ENCODE measurements at places on chromosomes 3 and 15.

DNA sequence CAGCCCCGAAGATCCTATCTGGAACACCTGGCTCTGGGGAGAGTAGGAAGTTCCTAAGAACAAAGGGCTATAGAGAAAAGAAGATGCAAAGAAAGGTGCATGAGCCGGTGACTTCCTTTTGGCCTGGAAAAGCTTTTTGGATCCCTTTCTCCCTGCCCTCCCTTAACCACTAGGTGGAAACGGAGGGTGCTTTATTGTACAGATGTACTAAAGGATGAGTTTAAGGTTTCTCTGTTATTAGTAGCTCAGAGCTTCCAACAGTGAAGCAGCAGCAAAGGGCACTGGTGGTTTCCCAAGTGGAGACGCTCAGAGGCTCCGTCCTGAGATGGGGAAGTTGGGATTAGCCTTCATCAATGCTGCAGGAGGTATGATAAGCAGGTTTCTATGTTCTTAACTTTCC is 5.9 kb upstream of the ADGRG7 start:
- peak; percentile 62 for DNase-seq

GRCh38 chr3:61948699-61949305 is 387.4 kb downstream of the PTPRG start:
- no peak for DNase-seq

DNA sequence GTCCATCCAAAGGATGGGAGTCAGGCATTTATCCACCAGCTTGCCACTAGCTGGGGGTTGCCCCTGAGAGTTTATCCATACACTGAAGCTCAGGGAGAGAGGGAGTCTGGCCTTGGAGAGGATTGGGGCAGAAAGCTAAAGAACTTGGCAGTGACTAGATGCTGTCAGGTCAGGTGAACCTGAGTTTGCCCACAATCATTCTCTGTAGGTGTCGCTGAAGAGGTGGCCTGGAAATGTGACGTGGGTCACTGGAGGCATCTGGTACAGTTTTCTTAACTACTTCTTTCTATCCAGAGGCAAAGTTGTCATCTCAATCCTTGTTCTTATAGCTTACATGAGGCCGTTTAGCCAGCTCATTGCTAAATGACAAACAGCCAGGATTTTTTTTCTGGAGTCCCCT is 298.0 kb upstream of the CTNNB1 start:
- DNase-seq: no peak

- DNase-seq: no peak
These were observed 123.2 kb downstream of the MFSD1 start for GRCh38 chr3:158925021-158925420.

- DNase-seq: peak; percentile 93
These were observed 49.3 kb downstream of the CMTM6 start for GRCh38 chr3:32453346-32453745.

DNA sequence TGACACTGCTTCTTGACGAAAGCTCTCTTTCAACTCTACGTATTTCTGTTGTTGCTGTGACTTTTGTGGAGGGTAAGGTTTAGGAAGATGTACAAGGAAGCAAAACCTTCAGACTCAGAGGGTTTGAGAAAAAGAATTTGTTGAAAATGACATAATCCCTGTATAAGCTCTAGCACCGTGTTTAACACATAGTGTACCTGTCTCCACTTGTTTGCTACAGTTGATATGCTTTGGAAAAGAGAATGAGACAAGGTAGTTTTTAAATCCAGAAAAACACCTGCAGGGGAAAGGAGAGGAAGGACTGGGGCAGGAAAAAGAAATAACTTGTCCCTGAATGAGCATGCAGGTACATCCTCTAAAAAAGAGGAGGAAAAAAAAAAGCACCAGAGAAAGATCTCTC is 29.6 kb upstream of the CP start:
- DNase-seq: no peak

GRCh38 chr3:25817107-25817506 is 27.2 kb downstream of the OXSM start:
- no peak for DNase-seq

DNA sequence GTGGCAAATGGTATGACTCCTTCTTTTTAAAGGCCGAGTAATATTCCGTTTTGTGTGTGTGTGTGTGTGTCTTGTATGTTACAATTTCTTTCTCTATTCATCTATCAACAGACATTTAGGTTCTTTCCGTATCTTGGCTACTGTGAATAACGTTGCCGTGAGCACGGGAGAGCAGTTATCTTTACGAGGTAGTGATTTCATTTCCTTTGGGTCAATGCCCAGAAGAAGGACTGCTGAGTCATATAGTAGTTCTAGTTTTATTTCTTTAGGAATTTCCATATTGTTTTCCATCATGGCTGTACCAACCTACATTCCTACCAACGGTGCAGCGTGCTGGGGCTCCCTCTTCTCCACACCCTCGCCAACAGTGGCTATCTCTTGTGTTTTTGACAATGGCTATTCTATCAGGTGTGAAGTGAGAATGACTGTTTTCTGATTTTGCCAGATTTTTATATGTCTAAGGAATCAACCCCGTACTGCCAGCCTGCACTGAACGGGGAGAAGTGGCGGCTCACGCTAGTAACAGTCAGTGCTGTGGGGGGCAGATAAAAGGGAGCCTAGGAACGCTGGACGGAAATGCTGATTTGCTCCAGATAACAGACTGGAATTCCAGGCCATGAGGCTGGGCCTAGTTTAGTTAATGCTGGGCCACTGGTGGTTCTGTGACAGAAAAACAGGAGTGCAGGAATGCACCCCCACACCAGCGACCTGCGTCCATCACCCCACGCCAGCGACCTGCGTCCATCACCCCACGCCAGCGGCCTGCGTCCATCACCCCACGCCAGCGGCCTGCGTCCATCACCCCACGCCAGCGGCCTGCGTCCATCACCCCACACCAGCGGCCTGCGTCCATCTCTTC is 168.1 kb downstream of the XXYLT1 start:
- peak; percentile 96 for DNase-seq

DNA sequence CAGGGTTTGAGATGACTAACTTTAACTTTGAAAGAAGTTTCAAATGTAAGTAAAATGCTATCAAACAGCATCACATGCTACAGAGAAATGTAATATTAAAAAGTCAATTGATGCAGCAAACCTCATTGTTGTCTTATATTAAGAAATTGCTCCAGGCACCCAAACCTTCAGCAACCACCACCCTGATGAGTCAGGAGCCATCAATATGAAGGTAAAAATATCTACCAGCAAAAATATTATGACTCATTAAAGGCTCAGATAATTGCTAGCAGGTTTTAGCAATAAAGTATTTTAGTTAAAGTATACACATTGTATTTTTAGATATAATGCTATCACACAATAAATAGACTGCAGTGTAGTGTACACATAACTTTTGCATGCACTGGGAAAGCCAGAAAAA is 746.3 kb downstream of the ZPLD1 start:
- DNase-seq: no peak

GRCh38 chr3:11592445-11593298 is 51.0 kb downstream of the VGLL4 start:
- peak; percentile 76 for DNase-seq

- no peak for DNase-seq
These were observed 60.8 kb downstream of the ITGA11 start for GRCh38 chr15:68371160-68371559.

DNA sequence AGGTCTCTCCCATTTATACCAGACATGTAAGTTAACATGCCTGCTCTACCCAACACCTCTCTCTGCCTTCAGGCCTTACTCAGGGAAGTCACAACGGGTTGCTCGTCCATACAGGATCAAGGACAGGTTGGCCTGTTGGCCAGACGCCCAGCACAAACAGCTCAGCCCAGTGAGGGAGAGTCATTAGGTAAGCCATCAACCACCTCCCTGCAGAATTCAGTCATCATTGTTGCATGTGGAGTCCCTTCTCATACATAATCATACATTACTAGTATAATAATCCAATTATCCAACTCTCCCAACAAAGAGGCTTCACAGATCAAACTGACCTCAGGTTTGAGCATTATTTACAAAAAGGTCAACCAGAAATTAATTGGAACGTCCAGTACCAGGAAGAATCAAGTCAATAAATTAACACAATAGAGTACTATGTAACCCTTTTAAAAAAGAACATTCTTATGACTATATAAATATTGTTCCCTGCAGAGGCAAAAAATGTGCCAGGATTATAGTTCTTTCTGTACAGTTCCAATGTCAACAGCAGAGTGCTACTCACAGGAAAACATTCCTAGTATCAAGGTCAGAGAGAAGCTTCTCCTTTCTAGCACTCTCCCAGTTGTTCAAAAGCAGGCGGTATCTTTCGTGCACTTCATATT is 33.2 kb downstream of the HOMER2 start:
- no peak for DNase-seq

DNA sequence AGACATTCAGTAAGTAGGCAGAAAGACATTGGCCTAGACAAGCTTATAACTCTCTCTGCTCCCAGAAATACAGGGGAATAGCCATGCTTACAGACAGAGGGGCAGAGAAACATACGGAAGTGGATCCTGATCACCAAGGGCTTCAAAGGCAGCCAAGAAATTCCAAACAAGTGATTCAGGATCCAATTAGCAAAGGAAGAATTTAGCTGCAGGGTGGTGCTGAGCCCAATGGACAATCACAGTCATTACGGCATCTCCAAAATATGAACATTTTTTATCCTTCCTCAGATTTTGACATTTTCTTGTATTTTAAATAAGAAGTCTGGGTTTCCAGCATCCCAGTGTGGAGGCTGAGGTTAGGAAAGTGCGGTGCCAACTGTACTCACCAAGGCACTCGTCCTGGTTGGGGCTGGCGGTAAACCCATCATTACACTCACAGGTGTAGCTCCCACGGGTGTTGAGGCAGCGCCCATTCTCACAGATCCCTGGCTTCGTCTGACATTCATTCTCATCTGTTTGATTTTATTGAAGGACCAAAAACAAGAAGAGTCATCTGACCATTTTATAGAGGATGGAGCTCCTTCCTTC is 96.8 kb downstream of the DUT start:
- DNase-seq: peak; percentile 90

DNA sequence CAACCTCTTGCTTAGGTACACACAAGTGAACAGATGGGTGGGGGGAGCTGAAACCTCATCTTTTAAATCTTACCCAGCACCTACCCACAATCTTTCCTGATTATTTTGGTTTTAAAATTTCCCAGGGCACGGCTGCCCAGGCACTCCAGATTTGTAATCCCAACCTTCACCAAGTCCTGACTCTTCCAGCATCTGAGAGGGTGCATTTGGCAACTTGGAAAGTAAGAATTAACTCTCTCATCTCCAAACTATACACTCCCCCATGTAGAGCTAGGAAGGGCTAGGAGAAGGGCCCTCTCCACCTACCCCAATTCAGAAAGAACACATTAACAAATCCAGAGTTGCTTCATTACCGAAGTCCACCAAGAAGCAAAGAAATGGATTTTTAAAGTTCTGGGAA is 41.7 kb upstream of the PRICKLE2 start:
- DNase-seq: peak; percentile 54

DNA sequence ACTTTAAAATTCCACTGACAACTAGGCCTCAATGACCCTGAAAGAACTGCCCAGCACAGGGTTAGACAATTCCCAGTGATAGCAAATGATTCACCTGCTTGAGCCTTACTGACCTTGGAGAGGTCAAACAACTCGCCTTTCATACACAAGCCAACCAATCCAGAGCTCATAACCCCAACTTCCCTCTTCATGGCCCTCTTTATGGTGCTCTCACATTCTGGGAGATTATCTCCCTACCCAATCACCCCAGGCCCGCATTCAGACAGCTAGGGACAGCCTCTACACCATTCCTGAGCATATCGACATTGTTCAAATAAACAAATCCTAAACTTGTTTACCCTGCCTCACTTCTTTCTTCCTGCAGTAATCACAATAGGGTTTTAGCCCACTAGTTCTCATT is 32.2 kb upstream of the COLQ start:
- DNase-seq: no peak

- DNase-seq: no peak
These were observed 95.8 kb downstream of the RAP2B start for GRCh38 chr3:153257673-153258351.

DNA sequence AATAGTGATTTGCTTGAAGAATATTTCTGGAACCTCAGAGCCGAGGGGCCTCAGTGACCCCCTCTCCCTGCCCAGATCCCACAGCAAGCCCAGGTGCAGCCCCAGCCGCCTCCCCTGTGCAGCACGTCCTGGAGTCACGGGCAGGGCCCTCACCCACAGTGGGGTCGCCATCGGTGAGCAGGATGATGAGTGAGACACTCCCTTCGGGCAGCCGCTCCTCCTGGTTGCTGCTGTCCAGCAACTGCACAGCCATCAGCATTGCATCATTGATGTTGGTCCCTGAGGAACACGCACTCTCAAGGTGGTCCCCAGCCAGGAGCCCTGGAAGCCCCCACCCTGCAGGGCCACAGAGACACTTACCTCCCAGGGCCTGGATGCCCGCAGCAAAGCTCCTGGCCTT is 6.4 kb downstream of the ITIH4 start:
- DNase-seq: no peak

GRCh38 chr3:116339441-116340028 is 105.8 kb downstream of the LSAMP start:
- peak; percentile 88 for DNase-seq

GRCh38 chr3:179652447-179653095 is at the start of gene USP13:
Gene USP13, plus strand, starts transcription at chr3:179653040. Its CDS starts 186 bp downstream, at chr3:179653226.
- DNase-seq: peak; percentile 87

DNA sequence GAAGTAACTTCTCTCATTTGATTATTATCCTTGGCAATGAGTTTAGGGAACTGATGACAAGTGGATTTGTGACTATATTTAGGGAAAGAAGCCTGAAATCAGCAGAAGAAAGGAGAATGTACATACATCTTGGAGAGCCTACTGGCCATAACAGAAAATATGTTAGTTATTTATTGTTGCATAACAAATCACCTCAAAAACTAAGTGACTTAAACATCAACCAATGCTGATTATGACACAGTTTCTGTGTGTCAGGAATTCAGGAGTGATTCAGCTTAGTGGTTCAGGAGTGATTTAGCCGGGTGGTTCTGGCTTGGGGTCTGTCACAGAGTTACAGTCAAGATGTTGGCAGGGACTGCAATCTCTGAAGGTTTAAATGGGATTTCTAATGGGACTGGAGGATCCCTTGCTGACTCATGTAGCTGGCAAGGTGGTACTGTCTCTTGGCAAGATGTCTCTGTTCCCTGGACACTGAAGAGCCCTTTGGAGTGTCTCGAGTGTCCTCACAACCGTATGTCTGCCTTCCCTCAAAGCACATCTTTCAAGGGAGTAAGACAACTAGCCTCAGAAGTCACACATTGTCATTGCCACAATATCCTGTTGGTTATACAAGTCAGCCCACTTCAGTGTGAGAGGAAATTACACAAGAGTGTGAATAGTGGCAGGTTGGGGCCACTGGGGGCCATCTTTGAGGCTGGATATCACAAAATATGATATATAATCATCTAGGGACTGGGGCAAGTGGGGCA is 248.9 kb downstream of the SV2B start:
- DNase-seq: peak; percentile 48

DNA sequence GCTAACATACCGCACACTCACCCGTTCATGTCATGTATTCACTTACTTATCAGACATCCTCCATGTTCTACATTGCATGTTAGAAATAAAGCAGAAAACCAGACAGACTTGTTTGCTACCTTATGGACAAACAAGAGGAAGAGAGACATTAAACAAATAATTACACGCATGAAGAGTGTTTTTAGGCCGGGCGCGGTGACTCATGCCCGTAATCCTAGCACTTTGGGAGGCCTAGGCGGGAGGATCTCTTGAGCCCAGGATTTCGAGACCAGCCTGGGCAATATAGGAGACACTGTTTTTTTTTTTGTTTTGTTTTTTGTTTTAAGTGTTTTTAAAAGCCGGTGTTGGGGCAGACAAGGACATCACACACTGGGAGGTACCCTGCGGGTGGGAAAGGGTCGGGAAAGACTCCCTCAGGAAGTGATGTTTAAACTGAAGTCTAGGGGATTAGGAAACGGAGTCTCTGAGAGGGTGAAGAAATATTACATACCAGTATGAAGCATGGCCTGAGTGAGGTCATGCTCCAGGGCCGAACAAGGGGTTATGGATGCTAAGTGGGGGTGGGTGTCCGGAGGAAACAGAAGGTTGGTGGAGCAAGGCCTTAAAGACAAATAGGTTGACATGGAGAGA is 2.1 kb upstream of the USP3 start:
- DNase-seq: peak; percentile 44

Measured in GM23248 (cell line).